GM03348 (cell line): ENCODE measurements at places on chromosomes 5 and 9.

DNA sequence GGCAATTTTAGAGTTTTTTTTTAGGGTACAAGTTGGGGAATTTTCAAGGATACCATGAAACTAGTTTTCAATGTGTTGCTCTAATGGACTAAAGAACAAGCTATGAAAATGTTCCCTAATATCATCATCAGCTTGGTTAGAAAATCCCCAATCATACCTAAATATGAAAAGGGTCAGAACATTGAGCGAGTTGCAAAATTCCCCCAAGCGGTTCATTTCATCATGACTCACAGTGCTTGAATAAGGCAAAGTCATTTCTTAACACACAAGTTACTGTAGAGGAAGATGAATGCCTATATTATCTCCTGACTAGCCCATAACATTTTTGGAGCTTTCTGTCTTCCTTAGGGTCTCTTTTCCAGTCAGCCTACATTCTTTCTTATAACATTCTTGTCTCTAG lies 62.7 kb downstream of the ST8SIA4 start:
- DNase-seq = no peak

DNA sequence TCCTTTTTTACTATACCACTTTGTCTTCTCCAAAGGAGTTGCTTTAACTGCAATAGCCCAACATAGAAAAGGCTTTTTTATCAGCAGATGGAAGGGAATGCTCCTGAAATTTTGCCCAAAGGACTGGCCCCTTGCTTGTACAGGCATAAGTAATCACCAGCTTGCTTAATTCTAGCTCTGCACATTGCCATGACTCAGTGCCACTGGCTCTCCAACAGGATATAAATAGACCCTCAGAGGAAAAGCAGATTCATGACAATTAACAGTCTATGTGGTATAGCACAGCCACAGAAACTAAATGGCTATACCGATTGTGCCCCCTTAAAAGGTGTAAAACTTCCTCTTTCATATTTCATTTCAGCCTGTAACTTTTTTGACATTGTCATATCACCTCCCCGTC lies 227.0 kb downstream of the ZNF608 start:
- DNase-seq = peak; percentile 17

DNA sequence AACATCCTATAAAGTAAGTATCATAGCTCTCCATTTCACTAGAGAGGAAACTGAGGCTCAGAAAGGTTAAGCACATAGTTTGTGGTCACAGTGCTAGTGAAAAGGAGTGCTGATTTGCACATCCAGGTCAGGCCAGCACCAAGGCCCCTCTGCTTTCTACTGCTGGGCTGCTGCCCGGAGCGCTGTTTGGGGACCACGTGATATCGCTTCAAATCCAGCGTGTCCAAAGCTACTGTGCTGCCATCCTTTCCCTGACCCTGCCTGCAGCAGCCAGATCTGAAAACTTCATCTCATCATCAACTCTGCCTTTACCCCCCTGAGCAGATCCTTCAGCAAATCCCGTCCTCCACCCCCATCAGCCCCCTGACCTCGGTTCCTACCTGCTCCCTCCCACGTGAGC lies 40.7 kb upstream of the AKNA start:
- DNase-seq = no peak

- DNase-seq = no peak
Observed at GRCh38 chr5:1636981-1637638, 113.3 kb upstream of the LPCAT1 start.

DNA sequence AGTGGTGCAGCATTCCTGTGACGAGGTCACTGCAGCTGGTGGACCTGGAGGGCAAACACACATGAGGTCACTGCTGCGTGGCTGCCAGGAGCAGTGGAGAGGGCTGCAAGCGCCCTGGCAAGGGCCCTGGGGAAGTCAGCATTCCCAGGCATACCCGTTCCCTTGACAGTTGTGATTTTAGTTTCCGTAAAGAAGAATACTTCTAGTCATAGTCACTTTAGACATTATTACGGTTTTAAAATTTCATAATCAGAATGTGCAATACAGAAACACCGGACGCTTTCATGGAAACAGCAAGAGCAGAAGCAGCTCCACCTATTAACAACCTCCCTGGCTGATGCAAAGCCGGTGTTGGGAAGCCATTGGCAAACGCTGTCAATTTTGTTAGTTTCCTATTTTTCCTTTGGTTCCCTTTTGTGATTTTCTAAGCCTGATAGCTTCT lies 129.8 kb downstream of the GADD45G start:
- DNase-seq = no peak
